ENCODE measurements at places on chromosomes 1 and 21.

- no peak for DNase-seq
These were observed 12.1 kb downstream of the EPHA10 start for GRCh38 chr1:37752583-37753471.

DNA sequence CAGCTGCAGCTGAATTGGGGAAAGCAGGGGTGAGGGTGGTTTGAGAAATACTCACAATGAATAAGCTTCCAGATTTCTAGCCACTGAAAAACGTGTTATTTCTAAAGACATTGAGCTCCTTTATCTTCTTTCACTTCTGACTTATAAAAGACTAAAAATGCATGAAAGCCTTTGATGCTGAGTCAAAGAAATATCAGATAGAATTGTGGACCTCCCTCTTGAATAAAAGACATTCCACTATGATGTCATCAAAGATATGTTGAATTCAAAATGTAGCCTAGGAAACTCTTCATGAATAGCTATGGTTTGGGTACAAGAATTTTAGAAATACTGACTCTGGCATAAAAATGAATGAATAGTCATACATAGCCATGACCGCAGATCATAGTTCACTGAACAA lies 44.7 kb upstream of the COL24A1 start:
- no peak for DNase-seq

- no peak for DNase-seq
These were observed 67.2 kb upstream of the IFNAR2 start for GRCh38 chr21:33162436-33162951.

DNA sequence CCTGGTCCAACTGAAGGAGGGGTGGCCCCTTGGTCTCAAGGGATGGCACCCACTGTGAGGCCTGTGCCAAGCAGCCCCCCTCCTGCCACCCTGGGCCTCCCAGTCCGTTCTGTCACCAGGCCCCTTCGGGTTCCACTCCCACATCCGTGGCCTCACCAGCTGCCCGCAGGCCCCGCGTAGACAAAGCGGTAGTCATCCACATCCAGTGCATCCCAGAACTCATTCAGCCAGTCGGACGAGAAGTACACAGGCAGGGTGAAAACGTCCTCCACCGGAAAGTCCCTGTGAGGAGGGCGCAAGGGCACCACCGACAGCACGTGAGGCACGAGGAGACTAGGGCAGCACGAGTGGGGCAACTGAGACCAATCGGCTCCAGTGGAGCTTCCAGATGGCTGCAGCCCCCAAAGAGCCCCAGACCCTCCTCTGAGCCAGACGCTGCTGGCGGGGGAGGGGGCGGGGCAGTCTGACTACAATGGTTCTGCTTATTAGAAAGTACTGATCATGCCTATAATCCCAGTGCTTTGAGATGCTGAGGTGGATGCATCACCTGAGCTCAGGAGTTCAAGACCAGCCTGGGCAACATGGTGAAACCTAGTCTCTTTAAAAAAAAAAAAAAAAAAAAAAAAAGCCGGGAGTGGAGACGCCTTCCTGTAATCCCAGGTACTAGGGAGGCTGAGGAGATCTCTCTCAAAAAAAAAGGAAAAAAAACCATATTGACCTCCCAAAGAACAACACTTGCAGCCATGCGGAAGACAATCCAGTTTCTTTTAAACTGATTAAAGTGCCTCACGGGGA lies 1.2 kb downstream of the JMJD4 start:
- no peak for DNase-seq

DNA sequence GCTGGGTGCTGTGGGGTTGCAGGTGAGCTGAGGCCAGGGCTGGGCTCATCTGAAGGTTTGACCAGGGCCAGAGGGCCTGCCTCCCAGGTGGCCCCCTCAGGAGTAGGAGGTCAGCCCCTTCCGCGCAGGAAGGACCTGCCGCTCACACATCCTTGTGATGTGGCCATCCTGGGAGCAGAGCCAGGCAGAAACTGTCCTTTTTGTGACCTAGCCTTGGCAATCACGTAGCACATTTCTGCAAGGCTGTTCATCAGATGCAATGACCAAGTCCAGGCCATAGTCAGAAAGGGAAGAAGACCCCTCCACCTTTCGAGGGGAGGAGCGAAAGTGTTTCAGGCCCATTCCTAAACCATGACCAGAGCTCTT lies 55.5 kb upstream of the TRAPPC10 start:
- DNase-seq, result no peak

All from midbrain (tissue), 1 donor.